ENCODE measurements at places on chromosomes 2 and 18. TPM values are rescaled to one million over a fixed set of nuclear protein-coding genes. Genes with fewer than 3 reads are reported as not detected.

GRCh38 chr2:10475221-10475722, 27.1 kb upstream of the ODC1 start:
- no peak for DNase-seq

DNA sequence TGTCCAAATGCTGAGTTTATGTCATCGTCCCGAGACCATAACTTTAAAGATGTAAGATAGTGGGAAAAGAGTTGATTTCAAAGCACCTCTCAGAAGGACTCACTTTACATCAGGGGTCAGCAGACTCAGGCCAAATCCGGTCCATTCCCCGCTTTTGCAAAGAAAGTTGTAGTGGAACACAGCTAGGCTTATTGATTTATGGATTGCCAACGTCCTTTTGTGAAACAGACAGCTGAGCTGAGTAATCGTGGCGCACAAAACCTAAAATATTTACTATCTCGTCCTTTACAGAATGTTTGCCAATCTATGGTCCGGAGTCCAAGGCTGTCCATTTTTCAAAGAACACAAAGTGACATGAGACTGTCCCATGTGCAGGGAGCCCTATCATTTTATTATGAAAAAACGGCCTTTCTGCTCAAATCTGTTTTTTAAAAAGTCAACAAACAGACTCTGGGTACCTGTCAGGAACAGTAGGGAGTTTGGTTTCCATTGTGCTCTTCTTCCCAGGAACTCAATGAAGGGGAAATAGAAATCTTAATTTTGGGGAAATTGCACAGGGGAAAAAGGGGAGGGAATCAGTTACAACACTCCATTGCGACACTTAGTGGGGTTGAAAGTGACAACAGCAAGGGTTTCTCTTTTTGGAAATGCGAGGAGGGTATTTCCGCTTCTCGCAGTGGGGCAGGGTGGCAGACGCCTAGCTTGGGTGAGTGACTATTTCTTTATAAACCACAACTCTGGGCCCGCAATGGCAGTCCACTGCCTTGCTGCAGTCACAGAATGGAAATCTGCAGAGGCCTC, at the start of gene IL1RN:
Gene IL1RN (plus strand): TSS at position 754 of the 801 bp plus-strand sequence. CDS start 27 bp downstream, at position 781.
- no peak for DNase-seq

DNA sequence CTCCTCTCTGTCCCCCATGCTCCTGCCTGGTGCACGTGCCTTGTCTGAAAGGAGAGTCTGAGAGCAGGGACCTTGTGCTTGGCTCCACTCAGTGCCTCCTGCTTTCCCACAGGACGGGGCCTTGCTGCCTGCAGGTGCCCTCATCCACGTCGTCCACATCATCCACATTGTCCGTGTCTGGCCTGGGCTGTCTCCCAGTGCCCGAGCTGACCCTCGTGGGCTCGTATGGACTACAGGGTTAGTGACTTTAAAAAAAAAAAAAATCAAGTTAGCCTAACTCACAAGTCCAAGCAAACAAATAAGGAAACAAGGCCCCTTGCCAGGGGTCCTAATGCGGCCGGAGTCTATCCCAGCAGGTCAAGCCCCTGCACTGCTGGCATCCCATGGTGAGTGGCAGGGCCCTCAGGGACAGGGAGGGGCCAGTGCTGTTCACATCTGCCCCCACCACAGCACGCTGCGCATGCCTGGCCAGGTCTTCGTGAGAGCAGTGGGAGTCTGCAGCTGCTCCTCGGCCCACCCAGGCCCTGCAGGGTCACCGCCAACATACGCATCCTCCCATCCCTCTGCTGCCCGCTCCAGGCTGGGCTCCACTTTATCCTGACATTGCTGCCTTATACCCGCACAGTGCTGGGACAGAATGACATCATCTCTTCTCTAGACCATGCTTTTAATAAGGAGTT, 232.6 kb downstream of the NDUFA10 start:
- DNase-seq = no peak

CD302 gene
- 2.0 TPM for total RNA-seq

IL1B gene
- 2.5 TPM for total RNA-seq

Measured in NCI-H460 (cell line).